ENCODE measurements at places on chromosomes 4 and X.

- DNase-seq = no peak
Measured at GRCh38 chr4:6264225-6264540, 5.5 kb upstream of the WFS1 start.

DNA sequence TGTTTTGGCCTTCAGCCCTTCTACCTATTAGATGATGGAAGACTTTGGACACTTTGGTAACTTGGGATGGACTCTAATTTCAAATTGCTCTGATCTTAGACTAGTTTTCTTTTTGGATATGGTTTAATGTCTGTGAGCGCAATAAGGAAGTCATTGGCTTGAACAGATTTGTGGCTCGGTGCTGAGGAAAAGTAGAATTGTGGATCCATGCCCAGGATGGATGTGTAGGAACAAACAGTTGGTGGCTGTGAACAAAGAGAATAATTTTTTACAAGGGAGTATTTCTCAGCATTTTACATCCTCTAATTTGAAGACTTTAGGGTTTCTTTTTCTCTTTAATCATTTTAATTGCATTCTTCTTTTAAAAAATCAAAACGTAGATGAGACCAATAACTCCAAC, 327.1 kb downstream of the GLUD2 start:
- no peak for DNase-seq

DNA sequence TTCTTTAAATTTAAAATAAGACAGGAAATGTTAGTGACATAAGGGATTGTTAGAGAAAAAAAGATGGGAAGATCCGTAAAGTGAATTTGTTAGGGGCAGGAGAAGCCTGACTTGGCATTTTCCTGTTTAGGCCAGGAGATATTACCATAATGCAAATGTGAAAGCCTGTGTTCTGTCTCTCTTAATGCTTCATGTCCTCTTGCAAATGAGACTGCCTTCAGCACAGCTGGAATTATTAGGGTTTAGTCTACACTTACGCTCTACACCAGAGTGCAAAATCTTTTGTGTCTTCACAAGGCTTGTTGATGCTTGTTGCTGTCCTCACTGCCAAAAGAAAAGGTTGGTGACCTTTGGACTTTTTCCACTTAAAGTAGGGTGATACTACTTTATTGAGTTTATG, 56.8 kb downstream of the JADE1 start:
- no peak for DNase-seq

DNA sequence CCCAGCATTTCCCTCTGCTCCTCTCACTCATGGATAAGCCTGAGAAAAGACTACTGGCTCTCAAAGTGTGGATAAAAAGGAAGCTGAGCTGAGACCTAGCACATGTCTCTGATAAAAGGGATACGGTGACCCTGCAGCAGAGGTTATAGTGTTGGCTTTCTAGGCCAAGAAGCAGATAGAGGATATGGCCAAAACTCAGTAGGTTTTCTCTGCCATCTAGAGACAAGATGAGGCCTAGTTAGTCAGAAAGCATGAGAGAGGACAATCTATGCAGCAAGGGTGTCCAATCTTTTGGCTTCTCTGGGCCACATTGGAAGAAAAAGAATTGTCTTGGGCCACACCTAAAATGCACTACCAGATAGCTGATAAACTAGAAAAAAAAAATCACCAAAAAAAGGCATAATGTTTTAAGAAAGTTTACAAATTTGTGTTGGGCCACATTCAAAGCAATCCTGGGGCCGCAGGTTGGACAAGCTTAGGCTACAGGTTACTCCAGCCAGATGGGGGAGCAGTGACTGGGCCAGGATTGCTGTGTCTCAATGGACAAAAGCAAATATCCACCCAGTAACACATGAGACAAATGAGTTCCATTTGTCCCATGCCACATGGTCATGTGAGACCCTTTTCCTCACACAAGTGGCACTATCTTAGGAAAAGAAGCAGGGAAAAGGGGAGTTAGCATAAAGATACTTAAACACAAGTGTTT, 411.4 kb downstream of the INPP4B start:
- no peak for DNase-seq

DNA sequence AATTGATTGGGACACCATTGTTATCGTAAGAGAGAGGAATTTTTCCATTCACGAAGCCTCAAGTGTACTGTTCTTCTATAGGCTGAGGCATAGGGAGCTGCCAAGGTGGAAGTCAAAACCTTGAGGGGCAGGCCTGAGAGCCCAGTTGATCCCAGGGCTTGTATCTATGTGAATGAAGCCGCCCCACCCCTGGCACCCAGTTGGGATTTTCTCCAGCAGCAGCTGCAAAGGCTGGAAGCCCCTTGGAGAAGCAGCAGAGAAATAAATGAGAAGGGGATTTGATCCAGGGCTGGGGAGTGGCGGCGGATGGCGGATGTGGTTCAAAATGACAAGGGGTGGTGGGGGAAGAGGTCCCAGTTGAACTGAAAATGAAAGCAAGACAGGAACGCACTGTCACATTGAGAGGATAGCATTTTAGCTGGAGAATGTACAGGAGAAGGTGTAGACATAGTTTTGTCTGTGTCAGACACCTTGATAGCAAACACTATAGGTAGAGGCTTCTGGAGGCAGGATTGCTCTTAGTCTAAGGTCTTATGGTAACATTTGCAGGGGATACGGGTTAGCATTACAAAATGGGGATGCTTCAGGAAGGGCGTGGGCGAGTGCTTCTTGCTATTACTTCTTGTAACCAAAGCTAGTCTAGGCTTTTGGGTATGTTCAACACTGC, 32.6 kb downstream of the DOCK11 start:
- DNase-seq = no peak

DNA sequence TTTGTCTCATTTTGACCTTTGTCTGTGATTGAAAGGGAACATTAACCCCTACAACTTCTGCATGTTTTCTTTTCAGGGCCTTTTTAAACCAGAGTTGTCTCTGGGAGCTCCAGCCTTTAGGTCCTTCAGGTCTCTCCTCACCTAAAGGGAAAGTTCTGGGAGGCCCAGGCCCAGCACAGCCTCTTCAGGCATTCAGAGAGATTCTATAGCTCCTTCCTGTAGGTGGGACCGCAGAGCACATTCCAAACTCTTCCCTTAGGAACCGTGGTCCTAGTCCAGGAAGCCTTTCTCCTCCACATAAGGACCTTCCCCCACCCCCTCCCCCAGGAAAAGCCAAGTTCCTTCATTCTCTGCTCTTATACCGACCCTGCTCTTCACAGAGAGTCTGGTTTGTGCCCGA, 14.9 kb downstream of the NKX6-1 start:
- no peak for DNase-seq

DNA sequence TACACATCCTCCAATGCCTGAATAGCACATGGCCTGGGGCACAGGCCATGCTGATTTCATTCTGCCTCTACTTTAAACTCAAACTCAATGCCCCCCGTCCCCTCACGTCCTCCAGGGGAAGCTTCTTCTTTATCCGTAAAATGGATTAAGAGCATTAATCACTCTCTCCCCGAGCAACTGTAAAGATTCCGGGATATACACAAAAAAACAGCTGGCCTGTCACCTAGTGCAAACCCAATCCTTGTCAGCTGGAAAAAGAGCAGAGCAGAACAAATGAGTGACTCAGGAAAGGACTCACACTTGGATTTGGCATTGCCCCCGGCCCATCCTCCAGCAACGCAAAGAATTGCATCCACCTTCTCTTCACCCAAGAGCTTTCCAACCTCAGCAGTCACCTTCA, 7.8 kb downstream of the QDPR start:
- DNase-seq = no peak

DNA sequence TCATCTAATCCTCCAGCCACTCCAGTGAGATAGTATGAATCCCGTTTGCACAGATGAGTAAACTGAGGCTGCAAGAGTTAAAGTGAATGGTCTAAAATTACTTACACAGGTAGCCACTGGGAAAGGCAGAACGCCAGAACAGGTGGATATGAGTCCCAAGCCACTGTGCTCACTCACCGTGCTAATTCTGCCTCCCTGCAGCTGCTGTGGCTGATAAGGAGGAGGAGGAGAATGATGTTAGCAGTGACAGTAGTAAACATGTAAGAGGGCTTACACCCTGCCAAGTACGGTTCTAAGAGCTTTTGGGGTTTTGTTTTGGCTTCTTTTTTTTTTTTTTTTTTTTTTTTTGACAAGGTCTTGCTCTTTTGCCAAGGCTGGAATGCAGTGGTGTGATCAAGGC, 90.5 kb upstream of the PRPS2 start:
- no peak for DNase-seq

DNA sequence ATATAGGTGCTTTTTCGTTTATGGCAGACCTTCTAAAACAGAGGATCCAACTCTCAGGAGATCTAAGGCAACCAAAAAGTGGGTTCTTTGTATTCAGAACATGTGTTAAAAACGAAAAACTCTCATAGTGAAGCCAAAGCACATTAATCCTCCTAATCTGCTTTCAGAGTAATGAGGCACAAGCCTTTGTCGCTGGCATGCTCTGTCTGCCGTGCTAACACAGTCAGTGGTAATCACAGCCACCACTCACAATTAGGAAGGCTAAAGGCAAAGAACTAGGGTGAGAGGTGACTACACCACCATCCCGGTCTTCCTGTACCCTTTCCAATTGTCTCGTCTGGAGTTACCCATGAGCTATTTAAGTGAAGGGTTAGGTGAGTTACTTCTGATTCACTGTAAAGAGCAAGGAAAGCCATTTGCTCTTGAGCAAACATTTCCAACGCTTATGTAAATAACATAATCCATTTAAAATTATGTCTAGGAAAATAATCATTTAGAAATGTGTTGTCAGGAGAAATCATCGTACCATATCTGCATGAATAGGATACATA, 40.7 kb downstream of the NPY2R start:
- no peak for DNase-seq

GRCh38 chr4:110188113-110188512, 10.3 kb downstream of the ELOVL6 start:
- DNase-seq = no peak

DNA sequence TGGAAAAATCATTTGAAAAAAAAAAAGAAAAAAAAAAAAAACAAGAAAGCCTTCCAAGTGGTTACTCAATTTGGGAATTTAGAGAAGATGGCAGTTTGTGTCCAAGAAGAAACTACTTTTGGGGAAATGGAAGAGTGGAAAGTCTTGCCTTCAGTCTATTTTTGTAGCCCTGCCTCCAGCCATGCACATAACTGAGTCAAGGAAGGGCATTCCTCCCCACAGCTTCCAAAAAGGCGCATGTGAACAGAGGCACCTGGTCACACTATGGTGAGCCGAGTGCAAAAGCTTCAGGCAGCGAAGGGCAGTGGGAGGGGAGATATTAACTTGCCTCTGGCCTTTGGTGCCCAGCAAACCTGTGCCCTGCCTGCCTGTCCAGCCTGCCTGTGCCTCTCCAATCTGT, 163.7 kb downstream of the SMIM20 start:
- DNase-seq = no peak

GRCh38 chrX:150034788-150035187, 96.5 kb upstream of the EOLA2 start:
- DNase-seq = no peak

DNA sequence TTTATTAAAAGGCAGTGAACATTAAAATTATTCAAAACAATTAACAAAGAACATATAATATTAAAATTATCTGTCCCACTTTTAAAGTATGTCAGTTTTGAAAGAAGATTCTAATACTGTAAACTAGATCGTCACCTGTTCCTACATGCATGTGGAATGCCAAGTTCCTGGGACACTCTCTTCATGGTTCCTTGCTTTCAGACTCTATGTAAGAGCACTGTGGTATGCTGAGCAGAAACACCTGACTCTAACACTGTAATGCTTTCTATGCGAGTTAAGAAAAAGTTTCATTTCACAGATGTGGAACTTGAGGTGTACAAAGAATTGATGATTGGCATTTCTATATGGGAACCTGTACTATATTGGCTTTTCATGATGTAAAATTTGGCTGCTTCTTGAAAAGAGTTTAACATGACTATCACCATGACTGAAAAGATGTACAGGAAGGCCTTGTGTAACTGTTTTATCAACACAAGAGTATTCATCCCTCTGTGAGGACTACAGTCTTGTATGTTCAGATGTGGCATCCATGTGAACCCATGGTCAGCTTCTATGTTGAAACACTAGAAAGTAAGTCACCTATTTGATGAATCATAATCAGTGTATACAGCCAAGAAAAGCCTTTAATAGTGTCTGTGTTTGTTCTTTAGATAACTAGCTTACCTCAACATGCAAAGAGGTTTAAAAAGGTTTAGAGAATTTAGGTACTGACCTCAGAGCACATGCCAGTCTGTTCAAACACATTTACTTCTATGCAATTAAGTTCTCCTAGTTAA, 354.5 kb downstream of the ARHGAP24 start:
- DNase-seq = no peak

DNA sequence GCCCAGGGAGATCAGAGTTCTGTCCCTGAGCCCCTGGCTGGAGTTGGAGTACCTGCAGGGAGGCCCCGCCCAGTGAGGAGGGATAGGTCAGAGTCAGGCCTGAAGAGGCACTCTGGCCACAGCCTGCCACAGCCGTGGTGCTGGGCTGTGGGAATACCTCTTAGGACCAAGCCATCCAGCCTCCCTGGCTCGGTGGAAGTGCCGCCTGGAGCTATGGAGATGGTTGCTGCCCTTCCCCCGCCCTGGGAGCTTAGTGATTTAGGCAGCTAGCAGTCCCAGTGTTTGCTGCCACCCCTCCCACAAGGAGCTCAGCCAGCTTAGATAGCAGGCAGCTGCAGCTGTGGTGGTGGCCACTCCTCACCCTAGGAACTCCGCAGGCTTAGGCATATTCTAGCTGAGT, 446.3 kb upstream of the GNPDA2 start:
- DNase-seq = no peak

DNA sequence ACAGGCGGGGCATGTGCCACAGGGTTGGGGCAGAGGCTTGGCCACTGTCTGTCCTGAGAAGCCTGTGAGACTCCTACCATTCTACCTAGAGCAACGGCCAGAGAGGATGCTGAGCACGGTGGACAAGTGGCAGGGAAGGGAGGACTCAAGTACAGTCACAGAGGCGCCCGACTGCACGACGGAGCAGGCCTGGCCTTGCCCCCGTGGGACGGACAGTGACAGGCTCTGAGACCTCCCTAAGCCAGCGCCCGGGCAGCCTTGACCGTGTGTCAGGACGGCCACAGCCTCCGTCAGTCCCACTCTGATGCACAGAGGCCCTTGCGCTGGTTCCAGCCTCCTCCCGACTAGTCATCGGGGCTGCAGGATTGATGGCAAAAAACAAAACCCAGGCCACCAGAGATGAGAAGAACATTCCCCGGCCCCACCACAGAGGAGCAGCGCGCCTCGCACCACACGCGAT, 36.7 kb upstream of the MXD4 start:
- no peak for DNase-seq

DNA sequence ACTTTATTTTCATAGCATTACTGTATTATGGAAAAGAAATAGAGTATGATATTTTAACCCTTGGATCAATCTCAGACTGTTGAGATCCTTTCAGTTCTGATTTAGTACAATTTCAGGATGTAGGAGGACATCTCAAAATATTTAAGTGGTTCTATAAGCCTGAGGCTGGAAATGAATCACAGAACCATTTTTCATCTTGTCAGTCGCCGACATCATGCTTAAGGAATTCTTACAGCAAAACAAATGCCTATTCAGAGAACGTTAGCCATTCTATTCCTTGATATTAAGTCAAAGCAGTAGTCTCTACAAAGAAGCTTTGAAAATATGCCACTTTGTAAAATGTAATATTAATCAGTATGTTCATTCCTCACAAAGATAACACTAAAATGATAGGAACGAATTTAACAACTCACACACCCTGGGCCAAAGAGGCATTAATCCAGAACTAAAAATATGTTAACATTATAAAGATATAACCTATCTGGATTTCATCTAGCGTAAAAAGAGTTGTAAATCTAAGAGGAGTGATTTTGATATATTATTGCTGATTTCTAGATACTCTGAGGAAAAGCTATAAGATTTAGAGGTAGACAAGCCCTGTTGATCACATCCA, 152.0 kb downstream of the GASK1B start:
- DNase-seq = no peak

- no peak for DNase-seq
Measured at GRCh38 chr4:1473718-1474117, 67.5 kb upstream of the NKX1-1 start.
